ENCODE measurements at places on chromosomes 1 and 21.

- peak; percentile 21 for DNase-seq
These were observed 51.6 kb upstream of the CNTN2 start for GRCh38 chr1:204991342-204991844.

GRCh38 chr21:38958940-38959691, 153.4 kb downstream of the ETS2 start:
- DNase-seq: no peak

- DNase-seq: no peak
These were observed 14.8 kb downstream of the MGST3 start for GRCh38 chr1:165645654-165646366.

DNA sequence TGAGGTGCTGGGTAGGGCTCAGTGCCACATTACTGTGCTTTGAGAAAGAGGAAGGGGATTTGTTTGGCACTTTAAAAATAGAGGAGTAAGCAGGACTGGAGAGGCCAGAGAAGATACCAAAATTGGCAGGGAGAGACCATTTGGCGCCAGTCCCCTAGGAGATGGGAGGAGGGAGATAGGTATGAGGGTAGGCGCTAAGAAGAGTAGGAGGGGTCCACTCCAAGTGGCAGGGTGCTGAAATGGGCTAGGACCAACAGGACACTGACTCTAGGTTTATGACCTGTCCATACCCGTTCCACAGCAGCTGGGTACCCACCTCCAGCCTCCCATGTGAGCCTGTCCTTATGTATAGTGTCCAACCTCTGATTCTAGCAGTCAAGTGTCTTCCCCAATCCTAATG, 1.0 kb upstream of the CRTC2 start:
- no peak for DNase-seq

- no peak for DNase-seq
These were observed 2.0 kb downstream of the MAPKAPK2 start for GRCh38 chr1:206686478-206687249.

DNA sequence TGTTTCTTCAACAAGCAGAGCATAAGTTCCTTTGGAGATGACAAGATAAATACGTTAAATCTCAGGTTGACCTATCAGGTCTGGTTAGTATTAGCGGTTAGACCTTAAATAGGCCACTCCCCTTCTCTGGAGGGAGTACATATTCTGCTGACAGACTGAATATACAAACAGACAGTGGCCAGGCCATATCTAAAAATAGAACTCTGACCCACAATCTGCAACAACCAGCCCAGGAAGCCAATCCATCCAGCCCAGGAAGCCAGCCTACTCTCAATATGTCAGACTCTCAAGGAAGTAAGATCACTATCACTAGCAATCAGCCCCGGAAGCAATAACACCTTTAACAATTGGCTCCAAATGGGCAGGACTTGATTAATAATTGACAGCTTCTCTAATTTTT, 6.7 kb downstream of the IL20 start:
- DNase-seq: no peak

DNA sequence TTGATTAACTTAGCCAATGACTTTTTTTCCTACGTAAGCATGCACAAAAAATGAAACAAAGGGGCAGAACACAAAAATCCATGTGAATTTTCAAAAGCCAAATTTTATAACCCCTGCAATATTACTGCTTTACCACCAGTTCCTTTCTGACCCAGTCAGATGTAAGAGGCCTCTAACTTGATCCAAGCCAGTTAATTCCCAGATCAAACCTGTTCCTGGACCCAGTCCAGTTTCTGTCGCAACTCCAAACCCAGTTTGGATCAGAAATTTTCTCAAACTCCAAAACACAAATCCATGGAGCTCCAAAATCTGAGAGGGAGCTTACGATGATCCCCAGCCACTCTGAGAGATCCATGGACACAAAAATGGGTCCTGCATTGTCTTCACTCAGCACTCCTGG, 7.8 kb upstream of the ZYG11A start:
- DNase-seq: no peak

- DNase-seq: no peak
These were observed 15.0 kb upstream of the NEXN start for GRCh38 chr1:77873461-77873860.

GRCh38 chr1:99784809-99785255, 18.4 kb upstream of the FRRS1 start:
- DNase-seq: no peak

DNA sequence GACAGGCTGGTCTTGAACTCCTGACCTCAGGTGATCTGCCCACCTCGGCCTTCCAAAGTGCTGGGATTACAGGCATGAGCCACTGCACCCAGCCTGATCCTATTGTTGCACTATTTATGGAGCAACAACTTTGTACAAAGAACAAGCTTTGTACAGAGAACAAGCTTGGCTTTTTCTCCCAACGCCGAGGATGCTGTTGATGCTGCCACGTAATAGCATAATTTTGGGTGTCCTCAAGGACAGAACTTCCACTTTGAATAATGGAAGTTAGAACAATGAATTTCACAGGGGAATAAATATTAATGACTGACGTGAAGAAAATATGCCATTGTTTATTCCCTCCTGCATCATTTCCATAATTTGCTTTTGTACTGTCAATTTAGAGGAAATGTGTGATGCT, 12.8 kb upstream of the RBP7 start:
- no peak for DNase-seq

DNA sequence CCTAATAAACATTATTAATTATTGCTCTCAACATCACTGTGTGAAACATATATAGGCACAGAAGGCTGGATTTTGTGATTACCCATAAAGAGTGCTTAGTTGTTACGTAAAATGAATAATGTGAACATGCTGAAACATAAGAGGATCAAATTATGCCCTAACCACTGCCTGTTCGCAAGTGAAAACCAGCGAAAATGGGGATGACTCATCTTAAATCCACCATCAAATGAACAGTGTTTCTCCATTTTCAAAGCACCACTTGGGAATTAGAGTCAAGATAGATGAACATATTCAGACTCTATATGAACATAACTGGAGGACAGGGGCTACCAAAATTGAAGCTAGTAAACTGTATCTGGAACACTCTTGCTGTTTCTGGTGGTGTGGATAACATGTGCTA, 386.2 kb downstream of the HHIPL2 start:
- DNase-seq: no peak

DNA sequence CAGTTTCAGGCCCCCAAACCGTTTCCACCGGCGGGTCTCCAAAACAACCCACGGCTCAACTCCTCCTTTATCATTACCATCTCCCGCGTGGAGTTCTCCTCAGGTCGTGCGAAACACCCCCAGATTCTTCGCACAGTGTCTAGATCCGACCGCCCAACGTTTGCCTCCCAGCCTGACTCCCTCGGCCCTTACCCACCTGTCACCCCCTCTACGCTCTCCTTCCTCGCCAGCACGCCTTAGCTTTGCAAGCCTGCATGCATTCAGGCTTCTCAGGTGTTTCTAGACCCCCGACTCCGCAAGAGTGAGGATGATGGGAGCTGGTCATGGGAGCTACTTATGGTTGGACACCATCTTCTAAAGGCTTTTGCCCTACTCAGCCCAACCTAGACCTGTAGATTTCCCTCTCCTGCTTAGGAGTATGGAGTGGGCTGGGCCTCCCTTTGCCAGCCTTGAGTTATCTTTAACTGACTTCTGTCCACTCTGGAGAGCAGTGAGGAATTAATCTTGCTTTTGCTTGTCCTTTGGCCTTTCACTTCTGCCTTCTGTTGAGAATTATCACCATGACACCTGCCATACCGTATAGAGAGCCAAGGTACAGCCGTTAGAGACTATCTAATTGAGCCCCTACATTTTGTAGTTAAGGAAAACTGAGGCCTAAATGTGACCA, 865 bp downstream of the ATP5IF1 start:
- no peak for DNase-seq

- DNase-seq: no peak
These were observed 509.5 kb downstream of the PLPP3 start for GRCh38 chr1:56069824-56070223.

- DNase-seq: no peak
These were observed 13.9 kb downstream of the CYP4A11 start for GRCh38 chr1:46927249-46927835.

DNA sequence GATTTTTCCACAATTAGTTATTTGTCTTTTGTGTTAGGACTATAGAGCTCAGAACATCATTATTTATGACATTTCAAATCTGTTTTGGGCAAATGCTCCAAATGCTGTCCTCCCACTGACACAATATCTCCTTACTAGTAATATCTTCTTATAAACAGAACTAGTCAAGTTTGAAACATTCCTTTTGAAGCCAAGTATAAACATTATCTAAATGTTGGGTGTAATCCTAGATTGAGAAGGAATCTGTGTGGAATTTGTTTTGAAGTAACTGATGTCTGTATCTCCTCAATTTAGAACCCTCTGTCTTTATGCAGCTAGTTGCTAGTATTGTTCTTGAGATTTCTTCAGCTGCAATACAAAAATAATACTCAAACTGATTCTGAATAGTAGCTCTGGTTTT, 28.5 kb upstream of the PAXBP1 start:
- no peak for DNase-seq

- DNase-seq: no peak
These were observed 632 bp downstream of the TMEM79 start for GRCh38 chr1:156284757-156285156.

DNA sequence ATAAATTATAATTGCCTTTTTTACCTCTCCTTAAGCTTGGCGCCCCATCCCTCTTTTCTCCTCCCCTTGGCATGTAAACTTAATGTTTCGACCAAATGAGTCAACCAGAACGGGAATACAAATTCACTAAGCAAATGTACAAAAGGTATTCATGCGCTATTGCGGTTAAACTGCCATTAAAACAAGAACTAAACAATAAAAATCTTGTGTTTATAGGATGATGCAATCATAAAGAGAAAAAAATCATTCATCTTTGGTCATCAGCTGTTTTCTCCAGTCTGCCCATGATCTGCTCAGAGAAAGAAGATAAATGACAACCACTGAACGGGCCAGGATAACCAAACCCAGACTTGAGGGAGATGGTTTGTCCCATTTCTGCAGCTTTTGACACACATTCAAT, 534.2 kb upstream of the PLXNA2 start:
- DNase-seq: no peak

DNA sequence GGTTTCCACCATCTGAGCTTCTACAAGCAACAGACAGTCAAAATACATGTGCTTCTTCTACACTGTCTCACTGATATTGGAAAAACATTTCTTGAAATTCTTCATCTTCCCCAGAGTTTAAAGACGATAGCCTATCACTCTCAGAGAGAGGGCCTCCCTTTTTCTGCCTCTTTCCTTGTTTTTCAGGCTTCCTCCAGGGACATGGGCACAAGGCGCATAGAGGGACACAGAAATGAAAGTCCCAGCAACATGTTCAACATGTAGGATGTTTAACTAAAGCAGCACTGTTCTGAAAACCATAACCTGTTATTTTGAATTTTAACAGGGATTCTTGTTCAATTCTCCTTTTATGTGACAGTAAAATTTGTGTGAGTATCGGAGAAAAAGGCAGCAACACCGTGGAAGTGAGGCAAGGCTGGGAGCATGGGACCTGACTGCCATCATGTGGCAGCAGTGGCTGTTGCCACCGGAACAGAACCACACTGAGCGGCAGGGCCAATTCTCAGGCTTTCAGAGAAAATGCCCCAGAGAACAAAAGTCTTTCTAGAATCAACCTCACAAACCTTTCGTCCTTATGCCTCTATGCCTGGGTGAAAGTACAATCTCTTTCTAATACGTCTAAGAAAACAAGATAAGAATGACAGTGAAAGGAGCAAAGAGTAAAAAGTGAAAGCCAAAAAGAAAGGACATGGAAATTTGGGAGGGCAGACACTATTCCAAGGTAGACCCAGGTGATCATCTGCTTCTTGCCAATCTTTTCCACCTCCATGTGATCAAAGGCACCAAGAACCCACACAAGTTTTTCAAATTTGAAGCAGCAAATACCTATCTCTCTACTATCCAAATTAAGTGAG, 54.5 kb downstream of the PCNX2 start:
- peak; percentile 24 for DNase-seq

- no peak for DNase-seq
These were observed 102.7 kb upstream of the GCLM start for GRCh38 chr1:94011709-94012595.

DNA sequence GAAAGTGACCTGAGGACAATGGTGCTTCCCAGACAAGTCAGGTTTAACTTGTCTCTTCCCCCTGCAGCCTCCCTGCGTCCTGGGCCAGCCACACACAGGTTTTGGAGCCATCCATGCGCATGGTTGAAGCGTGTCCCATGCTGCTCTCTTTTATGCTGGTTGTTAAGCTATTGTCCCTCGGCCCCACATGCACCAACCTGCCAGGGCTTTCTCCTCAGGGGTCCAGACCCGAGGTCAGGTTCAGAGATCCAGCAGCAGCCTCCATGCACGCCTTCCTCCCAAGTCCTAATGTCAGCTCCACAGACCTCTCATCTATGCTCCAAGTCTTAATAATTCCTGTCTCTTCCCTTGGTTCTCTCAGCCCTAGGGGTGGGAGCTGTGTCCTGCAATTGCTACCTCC, 1.6 kb downstream of the ABCA4 start:
- no peak for DNase-seq

DNA sequence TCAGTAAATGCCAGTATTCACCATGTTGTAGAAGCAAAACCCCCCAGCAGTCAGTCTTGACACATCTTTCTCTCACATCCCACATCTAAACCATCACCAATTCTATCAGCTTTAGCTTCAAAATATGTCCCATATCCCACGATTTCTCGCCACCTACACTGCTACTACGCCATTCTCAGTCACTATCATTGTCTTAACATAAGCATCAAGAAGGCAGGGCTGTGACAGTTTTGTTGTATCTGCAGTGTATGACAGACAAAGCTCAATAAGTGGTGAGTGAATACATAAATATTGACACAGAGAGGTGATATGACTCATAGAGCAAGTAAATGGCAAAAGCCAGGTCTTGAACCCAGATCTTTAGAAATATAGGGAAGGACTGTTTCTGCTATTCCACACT, 59.9 kb downstream of the JAK1 start:
- no peak for DNase-seq

GRCh38 chr1:67624680-67625079, 60.3 kb upstream of the GADD45A start:
- DNase-seq: no peak

DNA sequence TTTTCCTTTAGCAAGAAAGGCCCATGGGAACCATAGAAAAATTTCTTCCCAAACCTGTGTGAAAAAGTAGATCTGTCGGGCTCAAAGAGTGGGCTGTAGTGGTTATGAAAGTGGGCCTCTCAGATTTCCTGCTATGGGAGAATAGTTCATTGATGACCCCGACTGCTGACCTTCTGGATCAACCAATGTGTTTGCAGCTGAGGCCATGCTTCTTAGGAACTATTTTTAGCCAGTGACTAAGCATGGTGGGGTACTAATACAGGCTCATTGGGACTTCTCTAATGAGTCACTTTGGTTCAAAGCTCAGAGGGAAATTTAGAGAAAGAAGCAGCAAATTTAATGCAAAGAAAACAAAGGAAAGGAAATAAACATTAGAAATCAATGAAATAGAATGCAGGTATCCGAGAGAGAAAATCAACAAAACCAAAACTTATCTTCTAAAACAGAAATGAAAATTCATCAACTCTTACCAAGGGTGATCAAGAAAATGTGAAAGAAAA, 12.6 kb upstream of the PSMA5 start:
- no peak for DNase-seq

- no peak for DNase-seq
These were observed 1.0 kb downstream of the NPR1 start for GRCh38 chr1:153679337-153680119.
